ENCODE measurements at places on chromosomes 11 and 22.

DNA sequence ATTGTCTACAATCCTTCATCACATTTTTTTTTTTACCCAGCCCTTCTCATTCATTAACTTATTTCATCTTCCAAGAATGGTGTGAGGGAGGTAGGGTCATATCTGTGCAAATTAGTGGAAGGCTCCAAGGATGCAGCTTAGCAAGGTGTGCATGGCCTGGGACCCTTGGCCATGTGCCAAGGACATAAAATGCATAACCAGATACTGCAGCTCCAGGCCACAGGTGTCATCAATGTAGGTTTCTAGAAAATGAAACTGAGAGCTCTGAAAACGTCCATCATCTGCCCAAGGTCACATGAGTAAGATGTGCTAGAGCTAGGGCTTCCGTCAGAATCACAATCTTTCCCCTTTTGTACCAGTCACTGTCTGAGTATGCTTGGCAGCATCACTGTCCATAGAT is 29.8 kb downstream of the ANKK1 start:
- no peak for DNase-seq

GRCh38 chr11:90251599-90251998 is 28.8 kb upstream of the CHORDC1 start:
- DNase-seq = no peak

DNA sequence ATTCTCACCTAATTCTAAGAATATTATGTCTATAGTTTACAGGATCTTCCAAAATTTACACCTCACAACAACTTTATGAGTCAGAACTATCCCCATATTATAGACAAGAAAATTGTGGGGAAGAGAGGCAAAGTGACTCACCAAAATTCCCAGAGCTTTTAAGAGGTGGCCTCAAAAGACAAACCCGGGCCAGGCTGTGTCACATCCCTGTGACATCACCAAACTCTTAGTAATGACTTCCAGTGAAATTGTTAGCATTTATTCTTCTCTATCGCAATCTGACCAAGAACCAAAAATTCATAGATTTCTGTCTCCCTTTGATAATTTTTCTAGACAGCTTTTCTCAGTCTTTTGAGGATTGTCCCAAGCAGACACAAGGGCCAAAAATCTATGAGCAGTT is 134.3 kb downstream of the SNX19 start:
- DNase-seq = no peak

DNA sequence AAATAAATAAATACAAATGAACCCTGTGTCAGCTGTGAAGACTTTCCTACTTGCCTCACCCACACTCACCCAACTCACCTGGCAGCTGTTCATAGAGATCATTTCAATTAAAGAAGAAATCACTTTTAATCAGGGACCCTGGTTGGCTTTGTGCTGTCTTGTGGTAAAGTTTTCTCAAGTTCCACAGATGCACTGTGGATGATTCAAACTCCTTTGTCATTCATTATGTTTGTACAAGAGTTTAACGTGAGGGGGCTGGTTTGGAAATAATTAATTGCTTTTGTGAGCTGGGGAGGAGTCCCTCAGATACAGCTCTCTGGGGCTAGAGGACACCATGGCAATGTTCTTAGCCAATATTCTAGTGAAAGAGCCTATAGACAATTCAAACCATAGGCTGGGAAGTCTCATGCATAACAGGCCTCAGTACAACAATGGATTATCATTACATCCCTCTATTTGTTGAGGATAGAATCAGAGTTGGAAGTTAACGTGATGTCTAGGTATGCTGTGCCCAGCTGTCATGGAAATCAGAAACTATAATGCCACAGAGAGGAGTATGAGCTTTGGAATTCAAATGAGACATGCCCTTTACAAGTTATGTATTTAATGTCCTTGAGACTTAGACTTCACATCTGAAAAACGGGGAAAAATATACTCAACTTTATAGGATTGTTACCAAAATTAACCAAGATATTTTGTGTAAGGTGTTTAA is 698.5 kb downstream of the KCNA4 start:
- no peak for DNase-seq

DNA sequence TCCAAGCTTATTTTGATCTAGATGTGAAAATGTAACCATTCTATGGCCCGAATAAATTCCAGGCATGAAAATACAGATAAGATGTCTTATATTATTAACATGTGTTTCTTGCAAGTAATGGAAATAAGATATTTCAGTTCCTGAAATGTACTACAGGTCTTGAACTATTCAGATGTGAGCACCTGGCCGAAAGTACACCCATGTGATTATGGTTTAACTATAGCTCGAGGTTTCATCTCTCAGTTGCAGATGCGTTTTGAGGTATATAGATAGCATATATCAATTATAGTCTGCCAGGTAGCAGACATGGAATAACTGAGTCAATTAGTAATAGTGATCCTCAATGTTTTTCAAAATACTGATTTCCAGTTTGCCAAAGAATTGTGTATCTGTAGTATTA is 68.3 kb downstream of the DDIAS start:
- DNase-seq = no peak

GRCh38 chr11:61551634-61552033 is 29.2 kb downstream of the SYT7 start:
- no peak for DNase-seq

DNA sequence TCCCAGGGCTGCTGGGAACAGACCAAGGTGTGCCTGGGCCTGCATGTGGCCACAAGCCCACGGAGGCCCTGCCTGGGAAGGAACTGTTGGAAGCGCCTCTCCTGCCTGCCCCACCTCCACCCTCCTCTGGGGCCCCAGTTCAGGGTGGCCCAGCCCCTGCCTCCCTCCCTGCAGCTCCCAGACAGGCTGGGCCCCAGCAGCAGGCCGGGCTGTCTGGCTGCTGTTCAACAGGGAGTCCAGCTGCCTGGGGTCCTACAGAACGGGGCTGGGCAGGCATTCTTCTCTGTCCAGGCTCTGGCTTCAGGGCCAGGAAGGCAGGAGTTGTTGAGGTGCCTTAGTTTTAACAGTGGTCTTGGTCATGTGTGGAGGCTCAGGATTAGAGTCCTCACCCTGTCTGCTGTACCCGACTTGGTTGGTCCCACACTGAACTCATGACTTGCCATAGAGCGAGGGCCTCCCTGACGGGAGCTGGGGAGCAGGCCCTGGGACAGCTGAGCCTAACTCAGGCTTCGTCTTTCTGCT is 11.8 kb downstream of the PRDM11 start:
- DNase-seq = no peak

GRCh38 chr22:34111210-34111824 is 191.0 kb upstream of the LARGE1 start:
- DNase-seq = no peak

DNA sequence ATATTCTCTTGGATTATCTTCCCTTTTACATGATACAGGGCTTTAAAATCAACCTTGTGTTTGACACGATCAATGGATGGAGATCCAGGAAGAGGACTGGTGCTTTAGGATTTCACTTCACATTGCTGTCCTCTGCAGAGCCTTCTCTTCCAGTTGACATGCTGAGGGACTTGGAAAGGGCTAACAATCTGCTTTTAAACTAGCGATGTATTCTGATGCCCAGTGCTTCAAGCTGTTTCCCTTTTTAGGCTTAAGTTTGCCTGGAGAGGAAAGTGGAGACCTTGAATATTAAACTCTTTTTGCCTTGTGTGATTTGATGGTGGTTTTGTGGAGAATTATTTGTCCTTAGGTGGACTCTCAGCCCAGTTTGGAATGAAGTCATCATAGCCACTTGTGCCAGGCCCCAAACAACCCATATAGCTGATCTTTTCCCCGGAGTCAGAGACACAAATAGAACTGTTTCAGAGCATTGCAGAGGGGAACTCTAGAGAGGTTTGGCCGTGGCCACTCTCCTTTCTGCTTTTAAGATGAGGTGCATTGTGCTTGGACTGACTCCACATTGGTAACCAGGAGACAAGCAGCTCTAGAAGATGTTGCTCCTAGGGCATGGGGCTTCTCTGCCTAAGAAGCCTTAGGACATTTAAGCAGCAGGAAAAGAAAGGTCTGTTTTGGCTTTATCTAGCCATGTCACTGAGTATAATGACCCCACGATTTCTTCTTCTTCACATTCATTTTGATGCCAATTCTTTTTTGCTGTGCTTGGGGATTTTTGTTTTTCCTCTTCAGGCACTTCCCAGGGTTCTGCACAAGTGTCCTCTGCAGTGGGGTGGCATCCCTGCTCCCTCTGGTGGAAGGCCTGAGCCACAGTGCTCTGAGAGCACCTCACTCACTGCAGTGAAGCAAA is 152.8 kb downstream of the NCAM1 start:
- DNase-seq = no peak

GRCh38 chr11:122808478-122808869 is 29.8 kb upstream of the CRTAM start:
- DNase-seq = no peak

GRCh38 chr11:111680486-111681175 is 78.4 kb downstream of the SIK2 start:
- DNase-seq = no peak

GRCh38 chr11:9146477-9146876 is 55.1 kb upstream of the SCUBE2 start:
- DNase-seq = no peak

- no peak for DNase-seq
Observed at GRCh38 chr11:98456308-98456680, 564.5 kb upstream of the CNTN5 start.

GRCh38 chr11:103125462-103125861 is 16.2 kb downstream of the DYNC2H1 start:
- DNase-seq = no peak

DNA sequence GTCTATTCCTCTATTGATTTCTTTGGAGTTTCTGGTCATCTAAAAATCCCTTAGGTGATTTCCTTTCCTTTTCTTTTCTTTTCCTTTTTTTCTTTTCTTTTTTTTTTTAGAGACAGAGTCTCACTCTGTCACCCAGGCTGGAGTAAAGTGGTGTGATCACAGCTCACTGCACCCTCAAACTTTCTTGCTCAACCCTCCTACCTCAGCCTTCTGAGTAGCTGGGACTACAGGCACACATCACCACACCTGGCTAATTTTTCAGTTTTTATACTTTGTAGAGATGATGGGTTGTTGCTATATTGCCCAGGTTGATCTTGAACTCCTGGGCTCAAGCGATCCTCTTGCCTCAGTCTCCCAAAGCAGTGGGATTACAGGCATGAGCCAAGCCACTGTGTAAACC is 1.9 kb upstream of the C11orf52 start:
- no peak for DNase-seq

DNA sequence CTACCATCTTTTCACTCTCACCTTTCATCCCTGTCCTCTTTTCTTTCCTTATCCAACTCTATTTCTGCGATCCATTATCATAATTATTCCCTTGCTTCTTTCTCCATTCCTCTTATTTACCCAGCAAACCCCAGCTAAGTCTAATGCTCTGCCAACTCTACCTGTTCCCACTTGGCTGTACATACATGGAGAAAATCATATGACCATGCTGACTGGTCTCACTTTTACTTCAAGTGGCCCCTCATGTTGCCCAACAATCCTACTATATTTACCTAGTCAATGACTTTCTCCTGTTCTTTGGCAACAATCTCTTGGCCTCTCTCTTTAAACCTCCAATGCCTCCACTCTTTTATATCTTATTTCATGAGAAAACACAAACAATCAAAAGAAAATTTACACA is 94.1 kb downstream of the USP35 start:
- DNase-seq = no peak

GRCh38 chr11:78109081-78110015 is 29.7 kb upstream of the NDUFC2 start:
- DNase-seq = no peak

DNA sequence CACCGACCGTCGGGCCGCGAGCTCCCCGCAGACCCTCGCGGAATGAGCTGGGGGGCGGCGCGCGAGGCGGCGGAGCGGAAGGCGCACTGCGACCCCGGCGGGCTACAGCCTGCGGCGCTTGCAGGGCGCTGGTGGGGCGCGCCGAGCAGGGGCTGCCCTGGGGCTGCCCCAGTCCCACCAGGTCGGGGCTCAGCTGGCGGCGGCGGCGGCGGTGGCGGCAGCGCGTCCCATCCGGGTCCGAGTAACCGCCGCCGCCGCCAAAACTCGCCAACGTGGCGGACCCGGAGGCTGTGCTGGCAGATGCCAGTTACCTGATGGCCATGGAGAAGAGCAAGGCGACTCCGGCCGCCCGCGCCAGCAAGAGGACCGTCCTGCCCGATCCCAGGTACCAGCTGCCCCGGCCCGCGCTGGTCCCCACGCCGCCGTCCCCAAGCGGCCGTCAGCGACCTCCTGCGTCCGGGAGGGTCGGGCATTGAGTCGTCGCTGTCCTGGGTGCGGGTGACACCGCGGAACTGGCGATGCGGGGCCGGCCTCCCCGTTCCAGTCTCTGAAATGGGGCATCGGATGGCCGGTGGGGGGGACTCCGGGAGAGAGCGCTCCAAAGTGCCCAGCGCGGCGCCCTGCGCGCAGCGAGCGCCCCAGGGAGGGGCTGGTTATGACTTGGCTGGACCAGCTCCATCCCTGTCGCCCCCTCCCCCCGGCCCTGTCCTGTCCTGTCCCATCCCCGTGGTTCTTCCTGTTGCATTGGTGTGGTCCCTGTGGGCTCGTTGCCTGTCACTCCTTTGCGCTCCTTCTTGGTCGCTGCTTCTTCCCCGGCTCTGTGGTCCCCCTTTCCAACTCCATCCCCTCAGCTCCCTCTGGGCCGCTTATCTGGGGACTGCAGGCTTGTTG is 63.5 kb downstream of the CRYBB2 start:
- DNase-seq = no peak

DNA sequence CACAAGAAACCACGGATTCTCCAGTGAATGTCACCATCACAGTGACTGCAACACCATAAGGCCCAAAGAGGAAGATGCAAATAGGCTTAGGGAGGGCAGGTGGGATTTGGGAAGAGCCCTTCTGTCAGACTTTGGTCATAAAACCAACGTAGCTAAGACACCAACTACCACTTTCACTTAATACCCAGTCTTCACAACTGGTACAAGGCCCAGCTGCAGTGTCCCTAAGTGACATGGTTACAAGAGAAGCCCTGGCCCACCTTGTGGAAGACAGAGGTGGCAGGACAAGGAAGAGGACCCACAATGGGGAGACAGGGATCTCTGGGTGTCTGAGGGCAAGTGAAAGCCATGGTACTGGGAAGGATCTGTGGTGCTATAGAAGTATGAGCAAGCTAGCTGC is 10.0 kb downstream of the VSIG10L2 start:
- DNase-seq = no peak

DNA sequence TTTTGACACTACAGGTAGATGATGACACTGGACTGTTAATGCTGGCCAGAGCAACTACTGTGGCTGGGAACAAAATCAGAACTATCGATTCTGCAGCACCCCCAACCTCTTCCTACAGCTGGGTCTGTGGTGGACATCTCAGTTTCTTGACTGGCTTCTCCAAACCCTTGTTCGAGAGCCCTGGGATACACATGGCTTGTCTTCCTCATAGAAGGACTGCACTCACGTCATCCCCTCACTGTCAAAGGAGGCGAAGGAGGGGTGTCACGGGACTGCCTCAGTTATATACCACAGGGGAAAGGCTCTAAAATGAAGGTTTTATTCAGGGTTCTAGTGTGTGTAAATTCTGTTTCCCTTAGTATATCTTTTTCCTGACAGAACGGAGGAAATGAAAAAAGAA is 44.9 kb downstream of the PITPNB start:
- DNase-seq = no peak

- no peak for DNase-seq
Observed at GRCh38 chr22:41920271-41920976, 5.5 kb upstream of the SHISA8 start.

Data from hypothalamus (tissue), 51 donors.